ENCODE measurements at places on chromosomes 7 and 10. TPM values are rescaled to one million over a fixed set of nuclear protein-coding genes. Genes with fewer than 3 reads are reported as not detected.

CRTAC1 gene
- 3.4 TPM for total RNA-seq

PNLIPRP1 gene
- not detected for total RNA-seq

ZWINT gene
- 40.1 TPM for total RNA-seq

MRPL32 gene
- total RNA-seq, result 55.2 TPM

AQP1 gene
- 4.9 TPM for total RNA-seq

VIPR2 gene
- total RNA-seq, result not detected

TFPI2 gene
- 86.2 TPM for total RNA-seq

SPDYE17 gene
- total RNA-seq, result not detected

GTF2IRD2 gene
- total RNA-seq, result 7.5 TPM

SEMA3D gene
- 0.57 TPM for total RNA-seq

CHST15 gene
- total RNA-seq, result 71.8 TPM

DBF4 gene
- 29.2 TPM for total RNA-seq

ODAD2 gene
- 0.98 TPM for total RNA-seq

LGI1 gene
- total RNA-seq, result not detected

OPN4 gene
- not detected for total RNA-seq
